ENCODE measurements at places on chromosomes 2 and 18. TPM values are rescaled to one million over a fixed set of nuclear protein-coding genes. Genes with fewer than 3 reads are reported as not detected.

DNA sequence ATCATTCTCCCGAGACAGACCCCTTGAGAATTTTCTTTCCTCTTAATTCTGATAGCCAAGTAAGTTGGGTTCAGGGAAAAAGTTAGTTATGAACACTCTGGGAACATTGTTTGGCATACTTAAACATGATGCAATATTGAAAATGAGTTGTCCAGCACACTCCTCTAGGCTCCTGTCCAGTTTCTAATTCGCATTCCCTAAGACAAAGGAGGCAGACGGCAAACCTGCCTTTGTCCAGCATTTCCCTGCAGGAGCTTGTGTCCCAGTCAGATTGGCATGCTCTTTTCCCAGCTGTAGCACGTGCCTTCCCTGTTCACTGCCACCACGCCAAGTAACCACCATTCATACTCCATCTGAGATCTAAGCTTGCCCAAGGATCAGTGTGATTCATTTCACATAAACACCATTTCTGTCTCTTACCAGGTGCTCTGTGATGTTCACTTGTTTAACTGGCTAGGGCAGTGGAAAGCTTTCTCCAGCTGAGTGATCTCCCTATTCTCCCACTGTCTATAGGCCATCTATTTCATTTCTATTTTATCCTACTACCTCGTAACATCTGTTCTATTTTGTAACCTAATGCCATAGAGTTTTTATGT, 150.0 kb upstream of the EPB41L3 start:
- no peak for DNase-seq

GRCh38 chr18:3397786-3398185, 52.2 kb upstream of the TGIF1 start:
- no peak for DNase-seq

GRCh38 chr2:20136149-20136548, 84.7 kb upstream of the LAPTM4A start:
- DNase-seq, result no peak

Gene MAPK4
- polyA plus RNA-seq, result 80.7 TPM

Gene FHOD3
- 204 TPM for polyA plus RNA-seq

Gene MOGAT1
- polyA plus RNA-seq, result 0.19 TPM
